ENCODE measurements at places on chromosomes 3 and 15. TPM values are rescaled to one million over a fixed set of nuclear protein-coding genes. Genes with fewer than 3 reads are reported as not detected.

DNA sequence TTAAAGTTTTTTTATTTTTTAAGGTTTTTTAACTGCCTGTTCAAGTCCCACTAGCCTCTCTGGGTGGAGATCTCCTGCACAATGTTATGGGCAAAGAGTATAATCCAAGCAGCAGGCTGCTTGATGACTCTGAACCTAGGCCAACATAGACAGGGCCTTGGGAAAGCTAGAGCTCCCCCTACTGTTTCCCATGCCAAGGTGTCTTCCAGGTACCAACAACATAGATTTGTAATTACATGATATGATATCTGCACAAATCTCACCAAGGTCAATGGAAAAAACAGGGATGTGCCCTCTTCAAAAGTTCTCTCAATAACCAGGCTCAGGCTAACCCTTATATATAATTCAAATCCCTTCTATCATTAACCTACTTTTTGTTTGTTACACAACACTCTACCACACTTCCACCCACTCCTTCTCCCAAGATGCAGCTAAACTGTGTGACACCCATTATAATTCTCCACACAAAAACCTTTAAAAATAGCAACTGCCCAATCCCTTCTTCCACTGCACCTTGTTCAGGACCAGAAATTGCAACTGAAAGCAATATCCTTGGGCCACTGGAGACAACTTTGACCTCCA, 43.8 kb downstream of the RBM15B start:
- no peaks in the 10 kb centered on the region for H3K4me1 ChIP-seq
- no peak overlapping the region for H3K27ac ChIP-seq
- DNase-seq, result peak; percentile 31
- no peak overlapping the region for H3K4me3 ChIP-seq
- peaks cover 26% of the 10 kb centered on the region for H3K36me3 ChIP-seq
- no peaks in the 10 kb centered on the region for H3K27me3 ChIP-seq

Gene CHRNA5
- 3.7 TPM for polyA plus RNA-seq

DNA sequence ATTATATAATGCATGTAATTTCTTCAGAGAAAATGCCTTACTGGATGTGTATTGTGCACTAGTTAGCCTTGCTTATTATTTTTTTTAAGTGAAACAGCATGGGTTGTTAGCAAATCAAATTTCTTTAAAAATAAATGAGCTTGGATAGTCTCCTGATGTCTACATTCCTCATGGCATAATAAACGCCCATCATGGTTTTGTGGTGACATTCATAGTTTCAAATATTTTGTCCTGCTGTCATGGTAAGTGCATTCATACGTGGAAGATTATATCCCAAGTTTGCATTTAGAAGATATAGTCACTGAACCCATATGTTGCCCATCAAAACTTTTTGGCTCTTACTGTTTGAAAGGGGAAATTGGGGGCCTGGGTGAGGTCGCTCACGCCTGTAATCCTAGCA, 130.7 kb downstream of the ALCAM start:
- no peak for DNase-seq
- H3K27me3 ChIP-seq, result no peaks in the 10 kb centered on the region
- no peaks in the 10 kb centered on the region for H3K36me3 ChIP-seq
- H3K4me3 ChIP-seq, result no peak overlapping the region
- H3K27ac ChIP-seq, result no peak overlapping the region
- no peaks in the 10 kb centered on the region for H3K4me1 ChIP-seq

DNA sequence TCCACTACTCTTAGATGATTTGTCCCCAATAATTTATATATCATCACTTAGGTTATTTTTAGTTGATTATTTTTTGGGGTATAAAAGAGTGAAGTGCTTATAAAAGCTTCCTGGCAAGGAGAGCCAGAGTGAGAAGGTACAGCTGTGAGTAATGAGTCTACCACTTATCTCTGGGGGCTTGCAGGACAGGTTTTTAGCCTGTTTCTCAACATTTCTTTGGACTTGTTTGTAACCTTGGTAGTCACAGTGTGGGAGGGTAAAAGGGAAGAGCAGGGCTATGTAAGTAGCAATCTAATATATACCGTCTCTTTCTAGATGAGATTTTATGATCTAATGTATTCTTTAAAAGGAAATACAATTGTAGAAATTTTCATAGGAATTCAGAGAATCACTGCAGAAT, 321.3 kb upstream of the GOLIM4 start:
- H3K36me3 ChIP-seq, result no peaks in the 10 kb centered on the region
- H3K27ac ChIP-seq, result no peak overlapping the region
- no peaks in the 10 kb centered on the region for H3K4me1 ChIP-seq
- DNase-seq, result no peak
- H3K27me3 ChIP-seq, result no peaks in the 10 kb centered on the region

GRCh38 chr15:42092398-42093318, 1.7 kb downstream of the PLA2G4D start:
- no peak for DNase-seq
- no peaks in the 10 kb centered on the region for H3K36me3 ChIP-seq
- no peak overlapping the region for H3K27ac ChIP-seq
- no peak overlapping the region for H3K4me3 ChIP-seq

Gene CCNB2
- polyA plus RNA-seq, result 20.7 TPM

DNA sequence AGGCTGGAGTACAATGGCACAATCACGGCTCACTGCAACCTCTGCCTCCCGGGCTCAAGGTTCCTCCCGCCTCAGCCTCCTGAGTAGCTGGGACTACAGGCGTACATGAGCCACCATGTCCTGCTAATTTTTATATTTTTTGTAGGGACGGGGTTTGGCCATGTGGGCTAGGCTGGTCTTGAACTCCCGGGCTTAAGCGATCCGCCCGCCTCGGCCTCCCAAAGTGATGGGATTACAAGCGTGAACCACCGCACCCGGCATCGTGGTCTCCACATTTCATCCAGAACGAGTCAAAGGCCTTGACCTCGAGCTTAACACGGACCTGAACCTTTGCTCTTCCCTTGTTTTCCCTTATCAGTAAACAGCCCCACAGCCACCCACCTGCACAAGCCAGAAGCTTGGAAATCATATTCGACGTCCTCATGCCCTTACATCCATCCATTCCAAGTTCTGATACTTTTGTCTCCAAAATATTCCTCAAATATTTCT, 1.4 kb upstream of the PTPN23 start:
- DNase-seq, result peak; percentile 22
- peak overlapping the region; percentile 97 for H3K4me3 ChIP-seq
- no peaks in the 10 kb centered on the region for H3K36me3 ChIP-seq
- peak overlapping the region; percentile 100 for H3K27ac ChIP-seq

DNA sequence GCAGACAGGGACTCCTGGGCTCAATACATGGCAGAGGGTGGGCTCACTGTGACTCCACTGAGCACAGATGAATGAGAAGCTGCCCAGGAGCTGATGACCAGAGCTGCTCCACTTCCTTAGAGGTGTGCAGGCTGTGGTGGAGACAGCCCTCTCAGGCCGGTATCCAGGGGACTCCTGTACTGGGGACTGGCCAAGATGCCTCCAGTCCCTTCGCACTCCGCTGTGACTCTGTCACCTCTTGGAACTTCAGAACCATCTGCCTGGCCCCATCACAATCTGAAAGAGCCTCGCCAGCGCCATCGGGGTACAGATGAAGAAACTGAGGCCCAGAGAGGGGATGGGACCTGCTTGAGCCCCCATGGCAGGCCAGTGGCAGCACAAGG, 111.2 kb downstream of the ETFA start:
- H3K27ac ChIP-seq, result no peak overlapping the region
- H3K4me3 ChIP-seq, result no peak overlapping the region
- H3K27me3 ChIP-seq, result no peaks in the 10 kb centered on the region
- H3K4me1 ChIP-seq, result peaks cover 12% of the 10 kb centered on the region

- DNase-seq, result no peak
- no peak overlapping the region for H3K4me3 ChIP-seq
- H3K27me3 ChIP-seq, result no peaks in the 10 kb centered on the region
- H3K4me1 ChIP-seq, result no peaks in the 10 kb centered on the region
Measured at GRCh38 chr3:187490366-187490765, 122.2 kb downstream of the RTP4 start.

Gene DUOX1
- 2.6 TPM for polyA plus RNA-seq

- H3K4me1 ChIP-seq, result no peaks in the 10 kb centered on the region
- no peaks in the 10 kb centered on the region for H3K36me3 ChIP-seq
- H3K27ac ChIP-seq, result no peak overlapping the region
- H3K27me3 ChIP-seq, result no peaks in the 10 kb centered on the region
- no peak for DNase-seq
Measured at GRCh38 chr3:134143828-134144401, 106.7 kb downstream of the RYK start.

Gene NRROS
- 2.1 TPM for polyA plus RNA-seq
